ENCODE measurements at places on chromosomes 1 and 21.

DNA sequence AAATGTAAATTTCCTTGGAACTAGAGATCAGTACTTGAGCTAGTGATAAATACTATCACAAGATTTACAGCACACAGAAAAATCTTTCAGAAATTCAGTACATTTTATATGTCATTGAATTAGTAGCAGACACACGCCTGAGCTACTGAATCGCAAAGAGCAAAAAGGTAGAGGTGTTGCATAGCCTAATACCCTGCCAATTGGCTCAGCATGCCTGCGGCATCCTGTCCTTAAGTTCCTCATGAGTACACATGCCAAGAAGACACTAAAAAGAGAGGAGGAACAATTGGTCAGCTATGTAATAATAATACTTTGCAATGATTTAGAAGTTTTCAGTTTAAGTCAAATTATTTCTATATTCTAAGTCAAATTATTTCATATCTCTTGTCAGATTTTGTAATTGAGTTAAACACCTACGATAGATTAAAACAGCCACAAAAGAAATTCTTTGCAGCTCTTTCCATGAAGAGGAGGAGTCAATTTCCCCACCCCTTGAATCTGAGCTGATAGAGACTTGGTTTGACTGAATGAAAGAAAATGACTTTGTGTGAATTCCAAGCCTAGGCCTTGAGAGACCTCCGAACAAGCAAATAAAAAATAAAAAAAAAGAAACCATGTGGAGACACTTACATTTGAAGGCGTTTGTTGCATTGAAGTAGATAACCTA lies 36.2 kb upstream of the PKN2 start:
- DNase-seq = no peak

- no peak for DNase-seq
Observed at GRCh38 chr1:162928141-162928540, 67.2 kb upstream of the CCDC190 start.

- no peak for DNase-seq
Observed at GRCh38 chr1:45551684-45552083, 1.1 kb downstream of the AKR1A1 start.

DNA sequence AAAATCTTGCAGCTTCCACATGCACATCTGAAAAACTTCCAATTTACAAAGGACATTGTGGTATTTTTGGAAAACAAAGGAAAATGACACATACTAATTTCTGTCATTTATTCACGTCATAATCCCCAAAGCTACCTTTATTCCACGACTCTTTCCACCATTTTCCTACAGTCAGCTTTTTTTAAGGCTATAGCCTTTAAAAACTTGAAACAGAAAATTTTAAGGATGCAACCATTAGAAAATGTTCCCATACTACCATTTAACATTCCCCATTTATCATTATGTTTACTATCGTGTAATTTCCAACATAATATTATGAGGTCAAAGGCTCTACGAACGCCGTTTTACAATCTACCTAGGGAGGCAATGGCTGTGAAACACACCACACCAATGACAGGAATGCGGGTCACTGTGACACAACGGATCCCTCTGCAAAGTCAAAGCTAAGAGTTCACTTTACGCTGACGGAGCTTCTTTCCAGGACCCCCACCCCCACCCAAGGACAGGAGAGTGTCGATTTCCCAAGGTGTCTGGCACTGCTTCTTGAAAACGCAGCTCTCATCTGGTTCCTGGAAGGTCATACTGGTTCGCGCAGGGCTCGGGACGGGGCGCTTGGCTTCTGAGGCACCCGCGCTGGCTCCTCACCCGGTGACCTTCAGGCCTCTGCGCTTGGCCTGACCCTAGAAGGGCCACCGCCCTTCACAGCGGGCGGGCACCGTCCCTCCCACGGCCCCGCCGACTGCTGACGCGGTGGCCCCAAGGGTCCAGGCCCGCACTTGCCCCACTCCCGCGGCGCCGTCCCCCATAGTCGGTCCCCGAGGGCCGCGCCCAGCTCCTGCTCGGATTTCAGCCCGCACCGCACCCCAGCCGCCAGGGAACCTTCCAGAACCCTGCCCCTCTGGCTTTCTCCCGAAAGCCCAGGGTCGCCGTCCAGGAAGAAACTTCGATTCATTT lies 50.5 kb upstream of the ATF3 start:
- DNase-seq = no peak

GRCh38 chr1:156124557-156125483 lies 10.3 kb downstream of the LMNA start:
- DNase-seq = no peak

All from stimulated activated CD8-positive, alpha-beta memory T cell treated with anti-CD3 and anti-CD28 coated beads, Interleukin-2, amount 100 ng/mL, for 1 hour (primary cell).